ENCODE measurements at places on chromosomes 3 and 15.

DNA sequence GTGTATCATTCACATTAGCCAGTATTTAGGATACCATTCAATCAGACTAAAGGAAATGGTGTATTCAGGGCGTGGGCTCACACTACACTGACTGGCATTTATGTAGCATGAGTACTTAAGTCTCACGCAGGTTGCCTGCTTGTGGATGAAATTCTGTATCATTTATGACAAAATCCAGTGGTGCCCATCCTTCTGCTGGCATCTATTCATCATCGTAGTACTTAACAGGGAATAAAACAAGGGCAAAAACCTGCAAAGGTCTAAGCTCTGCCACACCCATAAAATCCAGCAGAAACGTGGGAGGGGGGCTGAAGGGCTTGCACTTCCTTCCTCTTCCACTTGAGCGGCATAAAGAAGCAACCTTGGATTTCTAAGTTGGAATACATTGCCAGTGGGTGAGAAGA, 2.7 kb downstream of the GAP43 start:
- DNase-seq, result no peak

- DNase-seq, result no peak
These were observed 820.8 kb downstream of the TBL1XR1 start for GRCh38 chr3:176376531-176376930.

GRCh38 chr3:114973536-114973935, 173.6 kb downstream of the ZBTB20 start:
- DNase-seq, result no peak

DNA sequence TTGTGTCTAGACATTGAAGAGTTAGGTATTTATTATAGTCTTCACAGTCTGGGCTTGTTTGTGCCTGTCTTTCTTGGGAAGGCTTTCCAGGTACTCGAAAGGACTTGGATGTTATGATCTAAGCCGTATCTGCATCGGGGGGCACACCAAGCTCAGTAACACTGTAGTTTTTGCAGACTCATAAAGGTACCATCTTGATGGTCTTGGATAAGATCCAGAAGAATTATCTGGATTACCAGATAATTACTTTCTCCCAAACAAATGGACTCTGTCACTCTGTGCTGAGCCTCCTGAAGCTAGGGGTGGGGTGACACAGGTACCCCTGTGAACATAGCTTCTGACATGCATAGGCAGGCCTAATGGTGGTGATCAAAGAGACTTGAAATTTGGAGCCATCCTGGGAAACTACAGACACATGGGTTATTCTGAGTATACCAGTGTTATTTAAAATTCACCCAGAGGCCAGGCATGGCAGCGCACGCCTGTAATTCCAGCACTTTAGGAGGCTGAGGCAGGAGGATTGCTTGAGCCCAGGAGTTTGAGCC, 238.6 kb upstream of the TPM1 start:
- no peak for DNase-seq

DNA sequence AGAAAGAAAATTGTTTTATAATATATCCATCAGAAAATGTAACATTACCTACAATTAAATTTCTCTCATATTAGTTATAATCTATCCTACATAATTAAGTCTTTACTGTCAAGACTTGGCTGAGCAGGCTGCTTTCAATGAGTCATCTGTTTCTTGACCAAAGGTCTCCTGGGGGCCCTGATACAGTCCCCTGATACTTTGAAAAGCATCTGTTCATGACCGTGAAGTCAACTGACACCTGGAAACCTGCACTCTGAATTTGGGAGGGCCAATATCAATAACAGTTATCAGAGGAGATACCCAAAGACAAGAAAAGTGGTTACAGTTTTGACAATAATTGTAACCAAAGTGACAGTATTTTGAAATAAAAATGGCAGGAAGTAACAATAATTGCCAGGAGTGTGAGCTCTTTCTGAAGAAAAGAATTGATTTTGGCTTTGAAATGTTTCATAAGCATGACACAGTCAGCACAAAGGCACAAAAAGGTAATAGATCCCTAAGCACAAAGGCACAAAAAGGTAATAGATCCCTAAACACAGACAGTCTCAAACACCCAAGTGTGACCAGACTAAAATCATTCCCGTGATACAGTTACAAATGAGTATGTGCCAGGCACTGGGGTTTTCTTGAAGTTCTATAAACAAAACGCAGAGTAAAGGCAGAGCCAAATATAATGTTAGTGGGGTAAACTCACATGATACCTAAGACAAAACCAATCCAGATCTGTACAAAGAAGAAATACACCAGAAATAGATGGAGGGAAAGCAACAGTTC, 260.7 kb downstream of the PLOD2 start:
- no peak for DNase-seq

DNA sequence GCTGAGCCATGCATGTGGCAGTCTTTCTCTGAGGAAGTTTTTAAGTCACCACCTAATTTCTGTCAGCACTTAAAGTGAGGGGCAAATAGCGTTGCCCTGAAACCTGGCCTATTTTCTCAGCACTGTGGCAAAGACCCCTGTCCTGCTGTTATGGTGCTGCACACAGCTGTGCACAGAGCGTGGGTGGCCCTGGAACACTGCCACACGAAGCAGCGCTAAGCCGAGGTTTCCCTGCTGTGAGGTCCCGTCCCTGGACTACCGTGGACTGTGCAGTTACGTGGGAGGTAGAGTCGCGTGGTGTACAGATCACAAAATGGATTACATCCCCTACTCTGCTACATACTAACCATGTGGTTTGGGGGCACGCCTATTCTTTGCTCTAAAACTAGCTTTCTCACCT, 101.6 kb upstream of the NR2E3 start:
- no peak for DNase-seq
